ENCODE measurements at places on chromosomes 7 and 10.

DNA sequence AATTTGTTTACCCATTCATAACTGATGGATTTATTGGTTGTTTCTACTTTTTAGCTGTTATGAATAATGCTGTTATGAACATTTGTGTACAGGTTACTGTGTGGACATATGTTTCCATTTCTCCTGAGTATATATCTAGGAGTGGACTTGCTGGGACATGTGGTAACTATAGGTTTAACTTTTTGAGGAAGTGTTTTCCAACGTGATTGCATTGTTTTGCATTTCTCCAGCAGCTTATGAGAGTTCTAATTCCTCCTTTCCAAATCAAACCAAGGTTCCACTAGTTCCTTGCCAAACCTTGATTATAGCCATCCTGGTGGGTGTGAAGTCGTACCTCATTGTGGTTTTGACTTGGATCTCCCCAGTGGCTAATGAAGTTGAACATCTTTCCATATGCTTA is 2.6 kb upstream of the PRF1 start:
- DNase-seq: no peak

DNA sequence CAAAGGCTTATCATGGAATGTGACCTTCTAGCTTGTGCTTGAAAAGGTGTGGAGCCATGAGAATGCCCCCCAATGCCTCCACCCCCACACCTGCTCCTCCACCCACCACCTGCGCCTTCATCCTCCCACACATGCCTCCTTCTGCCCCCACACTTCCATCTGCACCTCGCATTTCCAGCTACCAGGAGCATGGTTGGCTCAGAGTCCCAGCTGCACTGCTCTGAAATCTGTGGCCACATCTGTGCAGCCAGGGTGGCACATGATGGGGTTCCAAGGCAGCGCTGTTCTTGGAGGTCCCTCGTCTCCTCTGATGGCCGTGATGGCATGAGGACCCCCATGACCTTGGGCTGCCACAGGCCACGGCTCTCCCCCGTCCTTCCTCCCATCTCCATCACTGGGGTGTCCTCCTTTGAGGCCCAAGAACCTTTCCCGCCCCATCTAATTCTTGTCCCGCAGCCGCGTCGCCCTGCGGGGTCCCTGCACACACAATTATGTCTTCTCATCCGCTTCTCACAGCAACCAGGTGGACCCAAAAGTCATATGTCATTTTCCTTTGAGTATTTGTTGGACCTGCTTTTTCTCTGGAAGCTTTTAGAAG is 40.6 kb upstream of the CNPY1 start:
- no peak for DNase-seq

DNA sequence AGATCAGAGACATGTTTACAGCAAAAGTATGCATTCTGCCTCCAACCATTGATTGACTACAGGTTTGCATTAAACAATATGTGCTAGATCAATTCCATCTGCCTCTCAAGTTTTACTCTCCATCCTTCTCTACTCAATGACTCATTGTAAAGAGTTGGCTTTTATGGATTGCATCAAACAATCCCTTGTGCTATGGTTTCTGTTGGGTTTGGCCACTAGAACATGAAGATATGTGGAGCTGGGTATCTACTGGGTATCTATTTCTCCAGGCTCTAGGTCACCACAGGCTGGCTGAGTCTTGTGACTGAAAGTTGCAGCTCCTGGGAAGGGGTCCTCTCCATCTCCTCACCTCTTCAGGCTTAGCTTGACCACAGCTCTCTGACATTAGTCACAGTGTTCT is 204.7 kb downstream of the DGKI start:
- DNase-seq: no peak

DNA sequence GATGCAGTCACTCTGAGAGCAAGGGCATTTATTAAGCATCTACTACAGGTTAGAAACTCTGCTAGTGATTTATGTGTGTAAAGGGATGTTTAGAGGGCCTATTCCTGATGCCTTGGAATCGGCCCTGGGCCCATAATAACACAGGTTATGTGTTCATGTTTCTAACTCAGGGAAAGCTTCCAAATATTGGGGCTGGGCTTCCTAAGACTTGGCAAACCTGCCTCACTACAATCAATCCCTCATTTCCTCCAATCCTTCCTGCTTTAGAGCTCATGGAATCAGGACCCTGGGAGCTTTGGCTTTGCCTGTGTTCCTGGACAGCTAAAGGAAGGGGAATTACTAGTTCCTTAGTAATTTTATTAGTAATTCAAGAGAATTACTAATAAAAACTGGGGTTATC is 148.8 kb downstream of the HIBADH start:
- DNase-seq: no peak

DNA sequence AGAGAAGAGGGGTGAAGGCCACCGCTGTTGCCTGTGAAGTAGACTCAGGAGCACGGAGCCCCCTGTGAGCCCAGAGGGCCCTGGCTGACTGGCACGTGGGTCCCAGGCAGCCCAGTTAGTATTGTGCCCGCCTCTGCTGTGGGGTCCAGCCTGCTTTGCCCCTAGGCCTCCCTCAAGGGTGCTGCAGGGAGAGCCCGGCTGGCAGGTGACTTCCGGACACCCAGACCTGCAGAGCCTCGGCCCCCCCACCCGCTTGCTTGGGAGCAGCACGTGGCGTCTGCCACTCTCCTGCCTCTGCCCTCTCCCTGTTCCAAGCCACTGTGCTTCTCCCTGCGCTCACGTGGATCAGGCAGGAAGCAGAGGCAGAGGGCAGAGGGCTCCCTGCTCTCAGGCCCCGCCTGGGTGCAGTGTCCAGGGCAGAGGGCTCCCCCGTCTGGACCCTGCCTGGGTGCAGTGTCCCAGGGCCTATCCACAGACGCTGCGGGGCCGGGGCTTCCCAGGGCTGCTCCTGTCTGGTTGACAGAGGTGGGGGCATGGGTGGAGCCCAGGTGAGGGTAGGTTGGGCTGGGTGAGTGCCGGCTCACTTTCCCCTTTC is 88.4 kb downstream of the DNAJB6 start:
- DNase-seq: no peak

GRCh38 chr10:43802988-43803696 is 154.5 kb upstream of the ZNF32 start:
- DNase-seq: no peak

DNA sequence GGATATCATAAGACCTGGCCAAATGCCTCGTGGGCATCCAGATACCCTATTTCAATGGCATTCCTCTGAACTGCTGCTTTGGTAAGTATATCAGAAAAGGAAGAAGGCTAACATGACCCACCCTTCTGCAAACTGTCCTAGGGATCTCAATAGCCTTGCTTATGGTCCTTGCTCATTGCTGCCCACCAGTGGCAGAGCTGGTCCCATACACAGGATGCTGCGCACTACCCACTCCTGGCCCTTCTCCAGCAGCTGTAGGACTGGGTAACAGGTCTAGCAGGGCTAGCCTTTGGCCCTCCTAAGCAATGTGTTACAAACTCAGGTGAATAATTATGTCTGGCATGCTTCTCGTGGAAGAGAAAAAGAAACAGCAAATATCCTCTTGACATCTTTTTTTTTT is 72.5 kb downstream of the C10orf90 start:
- DNase-seq: peak; percentile 40

GRCh38 chr7:77702513-77702912 is 6.3 kb downstream of the RSBN1L start:
- DNase-seq: no peak

DNA sequence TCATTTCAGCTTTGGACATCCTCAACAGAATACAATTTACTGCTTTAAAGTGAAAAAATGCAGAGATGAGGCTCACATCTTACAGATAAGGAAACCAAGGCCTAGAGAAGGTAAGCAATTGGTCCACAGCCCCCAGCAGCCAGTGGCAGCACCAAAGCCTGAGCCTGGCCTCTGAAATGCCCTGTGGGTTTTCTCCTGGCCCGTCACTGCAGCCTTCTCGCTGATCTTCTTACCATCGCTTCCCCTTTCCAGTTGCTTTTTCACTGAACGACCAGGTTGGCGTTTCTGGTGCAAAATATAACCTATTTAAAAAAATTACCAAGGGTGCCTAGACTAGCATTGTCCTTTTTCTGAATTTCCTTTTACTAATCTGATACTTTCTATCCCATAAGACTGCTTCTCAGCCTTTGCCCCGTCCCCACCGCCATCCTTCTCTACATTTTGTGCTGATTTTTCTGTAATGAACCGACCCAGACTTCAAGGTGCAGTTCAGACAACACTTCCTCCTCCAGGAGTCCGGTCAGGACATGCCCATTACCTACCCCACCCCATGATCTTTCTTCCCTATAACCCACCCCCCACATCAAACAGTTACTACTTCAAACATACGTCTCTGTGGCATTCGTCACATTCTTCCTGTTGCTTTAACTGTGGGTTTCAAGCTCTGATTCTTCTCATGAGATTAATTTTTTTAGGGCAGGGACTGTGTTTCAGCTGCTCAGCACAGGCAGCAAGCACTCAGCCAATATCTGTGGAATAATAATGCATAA is 289.4 kb downstream of the DNAJB6 start:
- no peak for DNase-seq

- no peak for DNase-seq
These were observed 7.8 kb upstream of the KLF6 start for GRCh38 chr10:3792710-3793219.

DNA sequence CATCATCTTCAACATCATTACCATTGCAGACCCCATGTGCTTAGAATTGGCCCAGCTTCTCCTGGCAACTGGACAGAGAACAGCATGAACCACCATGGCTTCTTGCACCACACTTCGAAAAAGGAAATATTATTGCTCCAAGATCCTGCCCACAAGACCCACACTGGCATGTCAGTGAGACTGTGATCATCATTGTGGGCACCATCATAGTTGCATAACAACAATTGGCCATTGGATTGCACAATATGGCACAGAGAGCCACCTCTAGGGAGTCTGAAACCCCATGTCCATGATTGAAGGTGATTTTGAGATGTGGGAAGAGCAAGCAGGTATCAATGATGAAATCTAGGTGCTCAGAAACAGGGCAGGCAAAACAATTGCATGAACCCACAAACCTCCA is 918.9 kb downstream of the GRID1 start:
- DNase-seq: no peak

DNA sequence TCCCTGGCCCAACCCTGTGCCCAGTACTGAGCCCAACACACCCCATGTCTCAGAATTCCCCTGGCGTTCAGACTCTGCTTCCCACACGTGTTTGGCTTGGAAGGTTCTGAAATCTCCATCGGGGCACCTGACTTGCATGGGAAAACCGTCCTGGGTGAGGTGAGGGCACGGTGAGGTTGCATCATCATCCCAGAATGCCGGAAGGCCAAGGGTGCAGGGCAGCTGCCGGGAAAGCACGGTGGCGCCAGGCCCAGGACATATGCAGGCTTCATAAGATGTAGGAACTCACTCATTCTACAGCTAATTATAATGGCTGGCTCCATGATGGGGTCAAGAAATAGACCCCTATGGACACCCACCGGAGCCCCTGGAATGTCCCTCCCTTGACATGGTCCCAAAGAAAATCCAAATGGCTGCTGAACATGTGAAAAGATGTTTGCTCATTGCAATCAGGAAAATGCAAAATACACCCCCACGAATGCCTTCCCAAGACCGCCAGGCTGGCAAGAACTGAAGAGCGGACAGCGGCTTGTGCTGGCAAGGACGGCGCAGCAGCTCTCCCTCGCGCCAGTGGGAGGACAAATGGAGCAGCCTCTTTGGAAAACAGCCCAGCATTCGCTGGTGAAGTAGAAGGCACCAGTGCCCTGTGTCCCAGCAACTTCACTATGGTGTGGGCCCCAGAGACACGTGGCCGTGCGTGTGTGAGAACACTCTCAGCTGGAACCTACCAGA is 2.3 kb downstream of the KNDC1 start:
- peak; percentile 84 for DNase-seq

- no peak for DNase-seq
These were observed 349.9 kb downstream of the KCNMA1 start for GRCh38 chr10:77287647-77288120.

GRCh38 chr10:31730776-31731175 is 197.9 kb downstream of the ARHGAP12 start:
- no peak for DNase-seq

- no peak for DNase-seq
These were observed 108.1 kb downstream of the GNAT3 start for GRCh38 chr7:80403686-80404241.

DNA sequence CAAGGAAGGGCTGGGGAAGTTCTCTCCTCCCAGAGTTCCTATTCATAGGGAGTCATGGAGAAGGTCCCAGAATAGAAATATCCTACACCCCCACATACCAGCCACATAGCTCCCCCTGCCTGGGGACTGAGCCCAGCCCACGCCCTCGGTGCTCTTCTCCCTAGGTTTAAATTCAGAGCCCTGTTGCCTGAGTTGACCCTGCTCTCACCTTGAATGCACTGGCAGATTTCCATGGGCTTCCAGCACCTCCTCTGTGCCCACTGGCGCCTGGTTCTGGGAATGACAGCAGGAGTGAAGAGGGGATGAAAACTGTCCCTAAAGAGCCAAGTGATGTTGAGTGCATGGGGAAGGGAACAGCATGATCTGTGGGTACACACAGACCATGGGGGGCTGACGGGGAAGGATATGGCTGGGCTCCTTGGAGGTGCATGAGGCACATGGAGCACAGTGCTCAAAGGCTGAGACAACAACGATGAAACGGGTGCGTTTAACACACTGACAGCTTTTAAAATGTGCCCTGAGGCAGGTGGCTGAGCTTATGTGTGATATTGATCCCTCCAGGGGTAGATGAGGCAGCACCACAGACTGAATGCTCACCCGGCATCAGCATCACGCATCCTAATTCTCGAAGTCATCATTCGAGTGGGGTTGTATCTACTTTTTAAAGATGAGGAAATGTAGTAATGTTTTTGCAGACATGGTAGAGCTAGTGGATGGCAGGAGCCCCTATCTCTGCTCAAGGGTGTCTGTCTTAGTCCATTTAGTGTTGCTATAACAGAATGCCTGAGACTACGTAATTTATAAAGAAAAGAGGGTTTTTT is 53.7 kb upstream of the IGFBP3 start:
- no peak for DNase-seq

DNA sequence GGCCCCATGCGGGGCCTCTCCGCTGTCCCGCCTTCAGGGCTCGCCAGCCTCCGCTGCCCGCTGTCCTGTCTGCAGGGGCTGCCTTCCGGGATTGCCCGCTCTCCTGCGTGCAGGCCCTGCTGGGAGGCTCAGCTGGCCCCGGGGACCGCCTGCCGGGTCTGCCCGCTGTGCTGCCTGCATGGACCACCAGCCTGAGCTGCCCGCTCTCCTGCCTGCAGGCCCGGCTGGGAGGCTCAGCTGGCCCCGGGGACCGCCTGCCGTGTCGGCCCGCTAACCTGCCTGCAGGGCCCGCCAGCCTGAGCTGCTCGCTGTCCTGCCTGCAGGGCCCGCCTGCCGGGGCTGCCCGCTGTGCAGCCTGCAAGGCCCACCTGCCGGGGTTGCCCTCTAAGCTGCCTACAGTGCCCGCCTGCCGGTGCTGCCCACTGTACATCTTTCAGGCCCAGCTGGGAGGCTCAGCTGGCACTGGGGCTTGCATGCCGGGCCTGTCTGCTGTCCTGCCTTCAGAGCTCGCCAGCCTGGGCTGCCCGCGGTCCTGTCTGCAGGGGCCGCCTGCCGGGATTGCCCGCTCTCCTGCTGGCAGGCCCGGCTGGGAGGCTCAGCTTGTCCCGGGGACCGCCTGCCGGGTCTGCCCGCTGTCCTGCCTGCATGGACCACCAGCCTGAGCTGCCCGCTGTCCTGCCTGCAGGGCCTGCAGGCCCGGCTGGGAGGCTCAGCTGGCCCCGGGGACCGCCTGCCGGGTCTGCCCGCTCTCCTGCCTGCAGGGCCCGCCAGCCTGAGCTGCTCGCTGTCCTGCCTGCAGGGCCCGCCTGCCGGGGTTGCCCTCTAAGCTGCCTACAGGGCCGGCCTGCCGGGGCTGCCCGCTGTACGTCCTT is 165.1 kb downstream of the GLRX3 start:
- DNase-seq: no peak
